ENCODE measurements at places on chromosomes 16 and 17.

GRCh38 chr17:5419959-5420653 lies at the start of gene RPAIN:
Gene RPAIN, plus strand, starts transcription at chr17:5420182. Its CDS starts 29 bp downstream, at chr17:5420211.
- peak; percentile 86 for DNase-seq

GRCh38 chr17:50218771-50219315 lies 17.4 kb upstream of the COL1A1 start:
- no peak for DNase-seq

GRCh38 chr17:45018848-45019711 lies 32.4 kb downstream of the DCAKD start:
- peak; percentile 26 for DNase-seq

DNA sequence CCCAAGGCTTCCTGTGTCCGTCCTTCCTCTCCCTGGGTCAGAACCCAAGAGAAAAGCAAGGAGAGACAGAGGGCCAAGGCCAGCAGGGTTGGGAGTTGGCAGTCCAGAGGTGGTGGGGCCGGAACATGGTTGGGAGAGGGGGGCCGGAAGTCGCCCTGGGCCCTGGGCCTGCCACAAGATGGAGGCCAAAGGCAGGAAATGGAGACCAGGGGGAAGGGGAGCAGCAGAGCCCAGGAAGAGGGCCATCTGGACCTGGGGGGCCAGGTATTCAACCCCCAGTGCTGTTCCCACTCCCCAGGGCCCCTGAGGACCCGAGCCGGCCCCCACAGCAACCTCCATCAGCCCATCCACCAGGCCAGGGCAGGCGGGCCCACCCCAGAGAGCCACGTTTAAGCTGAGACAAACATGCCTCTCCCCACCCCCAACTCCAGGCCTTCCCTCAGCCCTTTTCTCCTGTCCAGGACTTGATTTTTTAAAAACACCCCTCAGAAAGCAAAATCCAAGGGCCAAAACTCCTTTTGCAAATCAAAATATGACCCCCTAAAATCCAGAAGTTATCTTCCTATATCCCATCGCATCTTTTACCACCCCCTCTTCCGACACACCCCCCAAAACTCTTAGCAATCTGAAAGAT lies 4.4 kb upstream of the BCL6B start:
- DNase-seq, result no peak

DNA sequence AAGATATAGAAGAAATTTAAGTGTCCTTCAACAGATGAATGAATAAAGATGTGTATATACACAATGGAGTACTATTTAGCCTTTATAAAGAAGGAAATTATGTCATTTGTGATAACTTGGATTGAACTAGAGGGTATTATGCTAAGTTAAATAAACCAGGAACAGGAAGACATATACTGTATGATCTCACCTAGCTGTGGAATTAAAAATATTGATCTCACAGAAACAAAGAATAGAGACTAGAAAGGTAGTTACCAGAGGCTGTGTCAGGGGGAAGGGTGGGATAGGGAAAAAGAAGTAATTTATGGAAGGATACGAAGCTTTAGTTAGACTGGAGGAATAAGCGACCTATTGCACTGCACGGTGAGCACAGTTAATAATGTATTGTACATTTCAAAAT lies 5.4 kb upstream of the ZNF267 start:
- DNase-seq, result no peak
